ENCODE measurements at places on chromosomes 7 and 10. TPM values are rescaled to one million over a fixed set of nuclear protein-coding genes. Genes with fewer than 3 reads are reported as not detected.

The MICU1 gene
- total RNA-seq = 21.6 TPM

The AGR2 gene
- 4.8 TPM for total RNA-seq

The NUB1 gene
- 46.7 TPM for total RNA-seq

The VAX1 gene
- not detected for total RNA-seq

The OR2A14 gene
- total RNA-seq = not detected

The HSPA12A gene
- 5.9 TPM for total RNA-seq

The CALHM2 gene
- 13.5 TPM for total RNA-seq

The CPEB3 gene
- 5.5 TPM for total RNA-seq

The GSAP gene
- total RNA-seq = 14.7 TPM

- no peaks in the 10 kb centered on the region for H3K4me1 ChIP-seq
- no peak overlapping the region for H3K27ac ChIP-seq
- no peak for DNase-seq
- H3K36me3 ChIP-seq = no peaks in the 10 kb centered on the region
- no peak overlapping the region for H3K4me3 ChIP-seq
- H3K27me3 ChIP-seq = no peaks in the 10 kb centered on the region
These were observed 12.5 kb upstream of the PODXL start for GRCh38 chr7:131568970-131569369.

GRCh38 chr10:130411496-130412085, 275.4 kb downstream of the GLRX3 start:
- no peaks in the 10 kb centered on the region for H3K4me1 ChIP-seq
- H3K27ac ChIP-seq = no peak overlapping the region
- H3K4me3 ChIP-seq = no peak overlapping the region
- no peaks in the 10 kb centered on the region for H3K27me3 ChIP-seq
- H3K36me3 ChIP-seq = no peaks in the 10 kb centered on the region

- H3K27me3 ChIP-seq = peaks cover 1% of the 10 kb centered on the region
- H3K27ac ChIP-seq = peak overlapping the region; percentile 68
- H3K36me3 ChIP-seq = no peaks in the 10 kb centered on the region
These were observed 53.6 kb downstream of the PYROXD2 start for GRCh38 chr10:98361131-98362025.

- no peak for DNase-seq
- H3K4me1 ChIP-seq = no peaks in the 10 kb centered on the region
- H3K4me3 ChIP-seq = no peak overlapping the region
- H3K27me3 ChIP-seq = no peaks in the 10 kb centered on the region
- no peak overlapping the region for H3K27ac ChIP-seq
These were observed 13.7 kb downstream of the KIN start for GRCh38 chr10:7773845-7774801.

GRCh38 chr10:3702056-3702546, 82.9 kb downstream of the KLF6 start:
- no peaks in the 10 kb centered on the region for H3K36me3 ChIP-seq
- no peaks in the 10 kb centered on the region for H3K27me3 ChIP-seq
- H3K27ac ChIP-seq = no peak overlapping the region
- no peaks in the 10 kb centered on the region for H3K4me1 ChIP-seq
- H3K4me3 ChIP-seq = no peak overlapping the region

- H3K4me3 ChIP-seq = no peak overlapping the region
- no peak for DNase-seq
- no peaks in the 10 kb centered on the region for H3K36me3 ChIP-seq
- H3K27me3 ChIP-seq = peaks cover 100% of the 10 kb centered on the region
These were observed 6.3 kb upstream of the EMX2 start for GRCh38 chr10:117536072-117536865.

DNA sequence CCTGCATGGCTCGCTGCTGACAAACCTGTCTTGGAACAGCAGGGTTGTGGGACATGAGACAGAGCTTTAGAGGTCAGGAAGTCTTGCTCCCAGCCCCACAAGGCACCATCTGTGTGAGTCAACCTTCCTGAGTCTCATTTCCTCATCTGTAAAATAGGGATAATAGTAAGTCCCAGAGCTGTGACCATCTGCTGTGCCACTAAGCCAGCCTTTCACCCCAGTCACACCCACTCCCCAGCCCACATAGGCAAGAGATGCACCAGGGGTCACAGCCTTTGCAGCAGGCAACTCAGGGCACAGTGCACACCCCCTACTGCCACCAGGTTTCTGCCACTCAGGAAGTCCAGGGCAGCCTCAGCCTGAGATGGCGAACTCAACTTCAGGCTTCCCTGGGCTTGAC, 29.4 kb upstream of the CDH23 start:
- H3K27ac ChIP-seq = no peak overlapping the region
- H3K36me3 ChIP-seq = peaks cover 13% of the 10 kb centered on the region
- H3K4me1 ChIP-seq = no peaks in the 10 kb centered on the region
- no peak for DNase-seq
- no peak overlapping the region for H3K4me3 ChIP-seq
- no peaks in the 10 kb centered on the region for H3K27me3 ChIP-seq

- H3K4me3 ChIP-seq = no peak overlapping the region
- DNase-seq = no peak
- H3K4me1 ChIP-seq = peaks cover 6% of the 10 kb centered on the region
- H3K27me3 ChIP-seq = no peaks in the 10 kb centered on the region
- no peak overlapping the region for H3K27ac ChIP-seq
These were observed 28.9 kb upstream of the STK17A start for GRCh38 chr7:43553999-43554398.
